ENCODE measurements at places on chromosomes 1 and 21.

DNA sequence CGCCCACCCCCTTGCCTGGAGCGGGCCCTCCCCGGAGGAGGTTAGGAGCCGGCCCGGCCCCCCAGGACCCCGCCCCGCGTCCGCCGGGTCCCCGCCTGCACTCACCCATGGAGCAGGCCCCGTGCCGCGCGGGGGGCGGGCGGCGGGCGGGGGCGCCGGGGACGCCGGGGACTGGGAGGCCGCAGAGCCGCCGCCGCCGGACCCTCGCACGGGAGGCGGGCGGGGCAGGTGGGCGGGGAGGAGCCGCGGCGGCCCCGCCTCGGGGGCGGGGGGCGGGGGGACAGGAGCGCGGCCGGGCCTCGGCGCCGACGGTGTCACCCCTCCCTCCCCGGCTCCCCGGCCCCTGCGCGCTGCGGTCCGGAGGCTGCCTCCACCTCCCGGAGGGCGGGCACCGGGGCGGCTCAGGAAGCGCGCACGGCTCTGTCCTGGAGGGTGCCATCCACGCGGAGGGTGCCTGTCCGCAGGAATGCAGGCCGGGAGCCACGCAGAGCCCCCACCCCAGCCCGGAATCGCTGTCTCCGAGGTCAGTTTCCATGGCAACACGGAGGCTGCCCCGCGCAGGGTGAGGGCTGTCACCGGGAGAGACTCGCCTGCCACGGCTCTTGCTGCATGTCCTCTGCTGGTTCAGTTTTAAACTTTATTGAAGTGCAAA, 5.9 kb upstream of the PLEKHG5 start:
- DNase-seq: no peak

DNA sequence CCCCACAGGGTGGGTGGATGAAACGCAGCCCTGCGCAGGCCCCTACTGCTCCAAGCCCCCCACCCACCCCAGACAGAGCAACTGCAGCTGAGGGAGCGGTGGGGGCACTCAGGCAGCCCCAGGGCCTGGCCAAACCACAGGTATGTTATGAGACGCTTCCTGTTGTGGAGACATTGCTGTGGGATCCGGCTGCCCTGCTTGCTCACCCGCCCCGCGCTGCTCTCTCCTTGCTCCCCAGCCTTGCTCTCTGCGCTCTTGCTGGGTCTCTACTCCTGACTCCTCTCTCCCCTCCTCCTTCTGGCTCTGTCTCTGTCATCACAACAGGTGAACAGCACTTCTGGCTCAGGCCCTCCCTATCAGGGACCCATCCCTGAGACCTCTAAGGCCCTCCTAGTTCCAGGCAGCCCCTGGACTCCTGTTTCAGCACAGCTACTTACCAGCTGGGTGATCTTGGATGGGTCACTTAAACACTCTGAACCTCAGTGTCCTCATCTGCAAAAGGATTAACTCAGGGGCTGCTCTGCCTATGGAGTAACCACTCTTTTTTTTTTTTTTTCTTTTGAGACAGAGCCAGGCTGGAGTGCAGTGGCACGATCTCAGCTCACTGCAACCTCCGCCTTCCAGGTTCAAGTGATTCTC, 15.9 kb downstream of the COL8A2 start:
- no peak for DNase-seq

DNA sequence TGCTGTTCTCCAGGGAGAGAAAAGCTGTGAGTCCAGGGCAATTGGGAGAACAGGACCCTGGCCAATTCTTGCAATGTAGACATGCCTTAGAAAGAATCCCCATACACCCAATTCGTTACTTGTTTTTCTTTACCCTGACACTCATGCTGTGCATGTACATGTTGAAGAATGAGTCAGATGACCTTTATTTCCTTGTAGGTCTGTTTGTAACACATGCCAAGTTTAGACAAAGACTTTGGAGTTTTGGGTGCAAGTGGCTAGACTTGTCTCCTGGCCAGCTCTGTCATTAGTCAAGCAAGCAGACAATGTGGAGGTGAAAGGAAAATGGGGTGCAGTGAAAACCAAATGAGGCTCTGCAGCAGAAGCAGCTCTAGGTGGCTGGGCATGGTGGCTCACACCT, 38.1 kb downstream of the GNPAT start:
- no peak for DNase-seq

DNA sequence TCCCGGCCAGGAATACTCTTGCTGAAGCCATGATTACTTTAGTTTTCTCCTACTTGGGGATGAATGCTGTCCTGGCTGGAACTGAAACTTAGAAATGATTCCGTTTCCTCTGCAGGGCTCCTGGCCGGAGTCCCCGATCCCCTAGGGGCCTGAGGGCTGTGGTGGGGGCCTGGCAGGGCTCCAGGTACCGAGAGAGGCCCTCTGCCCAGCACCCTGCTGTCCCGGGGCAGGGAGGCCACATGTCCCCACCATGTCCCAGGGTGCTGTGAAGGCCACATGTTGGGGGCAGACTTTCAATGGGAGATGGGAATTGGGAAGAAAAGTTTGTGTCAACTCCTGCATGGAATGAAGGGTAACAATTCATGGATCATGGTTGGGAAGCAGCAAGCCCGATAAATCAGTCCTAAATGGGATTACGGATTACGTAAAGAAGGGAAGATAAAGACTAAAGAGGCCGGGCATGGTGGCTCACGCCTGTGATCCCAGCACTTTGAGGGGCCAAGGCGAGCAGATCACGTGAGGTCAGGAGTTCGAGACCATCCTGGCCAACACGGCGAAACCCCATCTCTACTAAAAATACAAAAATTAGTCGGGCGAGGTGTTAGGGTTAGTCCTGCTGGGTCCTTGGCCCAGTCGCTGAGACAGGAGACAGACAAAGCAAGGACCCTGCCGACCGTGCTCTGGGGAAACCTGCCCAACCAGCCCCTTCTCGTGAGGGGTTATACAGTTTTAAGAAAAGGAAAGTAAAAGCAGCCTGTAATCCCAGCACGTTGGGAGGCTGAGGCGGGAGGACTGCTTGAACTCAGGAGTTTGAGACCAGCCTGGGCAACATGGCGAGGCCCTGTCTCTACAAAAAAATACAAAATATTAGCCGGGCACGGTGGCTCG, 37.6 kb downstream of the MORN1 start:
- no peak for DNase-seq

GRCh38 chr1:158939180-158939579, 7.8 kb downstream of the PYHIN1 start:
- no peak for DNase-seq

GRCh38 chr1:218658899-218659298, 313.8 kb downstream of the TGFB2 start:
- DNase-seq: no peak
